ENCODE measurements at places on chromosomes 1 and 21. TPM values are rescaled to one million over a fixed set of nuclear protein-coding genes. Genes with fewer than 3 reads are reported as not detected.

Gene BRDT
- total RNA-seq, result not detected

- no peak for DNase-seq
Observed at GRCh38 chr1:17831597-17831996, 76.5 kb downstream of the ACTL8 start.

Gene MARK1
- total RNA-seq, result not detected

Gene KAZN
- total RNA-seq, result 6.6 TPM

- no peak for DNase-seq
Observed at GRCh38 chr1:94787691-94788090, 32.5 kb upstream of the SLC44A3 start.

DNA sequence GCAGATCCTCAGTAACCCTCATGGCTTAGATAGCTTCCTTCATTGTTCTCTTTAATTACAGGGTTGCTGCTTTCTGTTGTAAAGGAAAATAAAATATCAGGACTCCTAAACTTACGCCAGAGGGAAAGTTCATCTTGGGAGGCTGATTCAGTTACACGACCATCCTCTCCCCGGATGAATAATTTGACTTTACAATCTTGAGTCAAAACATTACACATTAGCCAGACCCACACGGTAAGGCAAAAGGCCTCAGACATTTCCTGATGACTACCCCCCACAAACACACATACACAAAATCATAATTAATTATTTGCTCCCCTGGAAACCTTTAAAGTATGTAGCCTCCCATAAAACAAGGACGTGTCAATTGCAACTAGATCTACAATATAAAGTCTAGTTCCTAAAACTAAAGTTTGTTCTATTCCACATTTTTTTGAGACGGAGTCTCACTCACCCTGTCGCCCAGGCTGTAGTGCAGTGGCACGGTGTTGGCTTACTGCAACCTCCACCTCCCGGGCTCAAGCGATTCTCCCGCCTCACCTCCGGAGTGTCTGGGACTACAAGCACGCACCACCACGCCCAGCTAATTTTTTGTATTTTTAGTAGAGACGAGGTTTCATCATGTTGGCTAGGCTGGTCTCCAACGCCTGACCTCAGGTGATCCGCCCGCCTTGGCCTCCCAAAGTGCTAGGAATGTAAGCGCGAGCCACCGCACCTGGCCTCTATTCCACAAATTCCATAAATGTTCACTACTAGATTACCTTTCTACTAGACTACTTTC, 830 bp upstream of the PRDX1 start:
- no peak for DNase-seq

DNA sequence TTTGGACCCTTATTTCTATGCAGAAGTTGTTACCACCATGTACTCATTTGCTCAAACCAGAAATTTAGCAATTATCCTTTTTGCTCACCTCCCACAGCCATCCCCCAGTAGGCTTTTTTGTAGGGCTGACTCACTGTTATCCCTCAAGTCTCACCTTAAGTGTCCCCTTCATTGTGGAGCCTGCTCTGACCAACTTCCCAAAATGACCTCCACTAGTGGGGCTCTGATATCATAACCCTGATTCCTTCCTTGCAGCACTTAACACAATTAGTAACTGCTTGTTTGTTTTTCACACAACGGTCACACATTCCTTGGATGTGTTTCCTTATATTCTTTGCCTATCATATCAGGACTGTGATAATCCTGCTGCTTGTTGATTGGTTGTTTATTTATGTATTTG, 76.7 kb downstream of the PATJ start:
- no peak for DNase-seq

GRCh38 chr1:225866061-225866837, 15.9 kb downstream of the TMEM63A start:
- no peak for DNase-seq

Gene RPE65
- not detected for total RNA-seq

- peak; percentile 25 for DNase-seq
Observed at GRCh38 chr1:204207136-204207616, 6.6 kb downstream of the GOLT1A start.

- no peak for DNase-seq
Observed at GRCh38 chr21:45537746-45538291, 4.4 kb downstream of the SLC19A1 start.

DNA sequence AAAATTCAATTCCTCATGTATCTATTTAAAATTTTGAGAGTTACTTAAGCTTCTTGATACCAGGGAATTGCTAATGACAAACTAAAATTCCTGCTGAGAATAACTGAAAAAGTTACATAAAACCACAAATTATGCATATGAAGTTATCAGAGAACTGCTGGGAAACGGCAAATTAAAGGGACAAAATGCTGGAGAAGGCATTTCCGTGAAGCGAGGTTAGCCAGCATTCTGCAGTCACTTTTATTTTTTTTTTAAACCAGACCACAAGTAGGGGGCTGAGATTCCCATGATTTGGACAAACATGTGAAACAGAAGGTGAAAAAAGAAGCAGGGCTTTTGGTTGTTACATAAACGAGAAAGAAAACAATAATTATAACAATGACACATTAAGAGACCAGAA, 737.6 kb upstream of the CHRM3 start:
- no peak for DNase-seq

GRCh38 chr1:170729225-170730002, 65.5 kb downstream of the PRRX1 start:
- DNase-seq, result no peak

DNA sequence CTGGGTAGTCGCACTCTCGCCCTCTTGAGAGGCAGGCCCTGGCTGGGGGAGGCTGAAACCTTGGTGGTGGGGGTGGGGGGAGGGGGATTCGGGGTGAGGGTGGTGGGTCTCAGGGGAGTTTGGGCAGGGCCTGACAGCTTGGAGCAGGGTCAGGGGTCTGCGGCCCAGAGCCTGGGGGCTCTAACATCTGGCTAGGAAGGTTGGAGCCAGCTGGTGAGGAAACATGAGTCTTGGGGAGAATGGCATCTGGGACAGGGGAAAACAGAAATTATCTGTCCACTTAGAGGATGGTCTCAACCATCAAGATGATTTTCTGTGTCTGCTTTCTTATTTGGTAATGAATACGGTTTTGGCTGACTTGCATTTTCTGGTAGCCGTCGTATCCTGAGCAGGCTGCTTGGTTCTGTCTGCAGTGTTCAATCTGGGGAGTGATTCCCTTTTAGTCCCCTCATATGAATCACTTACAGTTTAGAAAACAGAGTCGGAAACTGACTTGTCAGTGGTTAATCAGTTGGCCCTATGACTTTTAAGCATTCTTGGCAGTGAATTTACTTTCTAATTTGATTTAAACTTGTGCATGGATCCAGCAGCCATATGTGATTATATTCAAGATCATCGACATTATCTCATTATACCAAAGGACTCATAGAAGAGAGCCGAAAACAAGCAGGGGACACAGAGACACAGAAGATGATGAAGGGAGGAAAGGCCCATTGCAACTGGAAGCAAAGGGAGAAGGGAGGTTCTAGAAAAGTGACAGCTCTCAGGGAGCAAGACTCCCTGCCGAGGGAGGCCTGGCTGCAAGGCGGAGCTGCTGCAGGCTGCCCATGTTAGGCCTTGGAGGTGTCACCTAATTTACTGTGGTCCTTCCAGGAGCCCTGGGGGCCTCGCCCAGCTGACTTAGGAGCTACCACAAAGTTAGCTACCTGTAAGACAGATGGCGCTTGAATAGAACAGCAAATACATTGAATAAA, 237.6 kb downstream of the SDCCAG8 start:
- no peak for DNase-seq

DNA sequence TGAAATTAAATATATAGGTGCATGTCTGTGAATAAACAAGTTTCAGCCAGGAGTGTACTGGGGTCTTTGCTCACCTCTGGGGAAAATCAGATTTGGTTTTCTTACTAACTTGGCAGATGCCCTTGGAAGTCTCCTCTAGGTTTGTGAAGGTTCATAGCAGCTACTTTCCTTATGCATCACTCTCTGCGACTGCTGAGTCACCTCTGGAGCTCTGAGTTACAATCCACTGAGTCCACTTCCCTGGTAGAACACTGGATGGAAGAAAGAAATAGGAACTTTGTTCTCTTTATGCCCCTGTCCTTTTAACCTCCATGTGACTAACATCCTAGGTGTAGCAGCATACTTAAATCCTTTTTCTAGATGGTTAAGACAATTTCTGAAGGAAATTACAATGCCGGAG, 4.4 kb upstream of the FASLG start:
- DNase-seq, result peak; percentile 22

DNA sequence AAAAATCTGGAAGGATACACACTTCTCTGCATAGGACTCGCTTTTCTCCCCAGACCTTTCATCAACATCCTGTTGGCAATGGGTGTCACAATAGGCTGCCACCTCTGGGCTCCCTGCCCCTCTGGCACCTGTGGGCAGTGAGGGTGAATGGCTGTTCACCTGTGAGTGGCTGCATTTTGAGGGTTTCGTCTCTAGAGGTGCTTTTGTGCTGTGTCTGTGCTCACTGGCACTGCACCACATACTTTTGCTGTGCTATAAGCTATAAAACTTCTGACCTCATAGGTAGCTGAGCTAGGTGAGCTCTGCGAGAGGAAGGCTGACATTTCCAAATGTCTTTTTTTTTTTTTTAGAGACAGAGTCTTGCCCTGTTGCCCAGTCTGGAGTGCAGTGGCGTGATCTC, 35.9 kb downstream of the SLC30A1 start:
- DNase-seq, result no peak

Gene TMEM82
- not detected for total RNA-seq

GRCh38 chr21:33441489-33442477, 38.0 kb downstream of the TMEM50B start:
- no peak for DNase-seq

Gene MCOLN2
- total RNA-seq, result 22.5 TPM

GRCh38 chr1:173103006-173103405, 52.3 kb upstream of the TNFSF18 start:
- DNase-seq, result no peak

- DNase-seq, result no peak
Observed at GRCh38 chr1:233294913-233295236, 650 bp downstream of the PCNX2 start.

Gene RSPO1
- 0.18 TPM for total RNA-seq

DNA sequence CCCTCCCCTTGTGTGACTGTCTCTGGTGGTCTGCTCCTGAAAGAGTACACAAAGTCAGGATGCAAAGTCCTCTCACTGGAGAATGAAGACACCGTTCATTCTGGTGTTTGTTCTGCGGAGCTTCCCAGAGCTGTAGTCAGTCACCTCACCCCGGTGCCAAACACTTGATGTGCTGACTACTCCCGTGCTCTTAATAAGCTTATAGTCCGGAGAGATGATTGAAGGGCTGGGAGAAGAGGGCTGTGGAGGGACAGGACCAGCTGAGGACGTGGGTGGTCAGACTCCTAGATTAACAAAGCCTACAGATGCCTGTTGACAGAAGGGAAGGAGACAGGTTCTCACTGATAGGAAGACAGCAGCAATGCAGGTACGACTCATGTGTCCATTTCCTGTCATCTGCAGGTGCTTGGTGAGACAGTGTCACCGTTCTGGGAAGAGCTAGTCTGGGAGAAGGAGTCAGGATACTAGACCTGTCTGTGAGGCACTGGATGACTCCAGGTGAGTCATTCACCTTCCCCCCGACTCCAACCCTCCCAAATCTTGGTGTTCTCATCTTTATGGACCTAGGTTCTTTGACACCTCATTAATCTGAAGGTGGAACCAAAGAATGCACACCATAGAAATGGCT, 40.4 kb upstream of the LRRN2 start:
- DNase-seq, result no peak

Gene THEM5
- total RNA-seq, result not detected

Gene AGMAT
- 3.1 TPM for total RNA-seq

DNA sequence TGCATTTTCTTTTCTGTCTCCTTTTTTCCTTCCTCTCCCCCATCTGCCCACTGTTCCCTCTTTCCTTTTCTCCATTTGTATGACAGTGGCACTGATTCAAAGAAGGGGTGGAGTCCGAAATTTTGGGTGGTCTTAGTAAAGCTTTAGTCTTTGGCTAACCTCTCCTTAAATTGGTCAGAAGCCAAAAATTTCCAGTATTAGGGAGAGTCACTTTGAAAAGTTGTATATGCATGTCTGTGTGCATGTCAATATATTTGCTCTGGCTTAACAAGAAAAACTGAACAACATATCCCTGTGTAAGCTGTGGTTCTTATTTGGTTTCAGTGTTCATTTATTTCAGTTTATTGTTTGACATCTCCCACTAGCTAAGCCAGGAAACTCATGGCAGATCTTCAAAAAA, 314.8 kb upstream of the CXADR start:
- no peak for DNase-seq
